ENCODE measurements at places on chromosomes 1 and 21.

DNA sequence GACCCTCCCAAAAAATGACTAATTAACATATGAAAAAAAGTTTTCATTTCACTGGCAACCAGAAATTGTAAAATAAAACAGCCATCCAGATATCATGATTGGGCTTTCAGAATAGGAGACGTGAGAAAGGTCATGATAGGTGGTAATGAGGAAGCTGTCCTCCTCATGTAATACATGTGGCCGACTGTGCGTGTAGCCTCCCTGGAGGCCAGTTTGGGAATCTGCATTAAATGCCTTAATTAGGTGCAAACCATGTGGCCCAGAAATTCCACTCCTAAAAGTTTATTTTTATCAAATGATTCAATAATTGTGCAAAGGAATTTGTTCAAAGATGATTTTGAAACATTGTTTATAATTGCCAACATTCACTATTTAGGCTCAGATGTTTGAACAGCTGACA lies 127.6 kb upstream of the C1orf105 start:
- H3K4me1 ChIP-seq = no peaks in the 10 kb centered on the region
- DNase-seq = no peak
- H3K36me3 ChIP-seq = no peaks in the 10 kb centered on the region
- no peaks in the 10 kb centered on the region for H3K27me3 ChIP-seq

- H3K4me1 ChIP-seq = no peaks in the 10 kb centered on the region
- H3K27me3 ChIP-seq = peaks cover 11% of the 10 kb centered on the region
- no peak overlapping the region for H3K4me3 ChIP-seq
- no peak for DNase-seq
Measured at GRCh38 chr1:4670265-4670664, 15.9 kb downstream of the AJAP1 start.

- H3K36me3 ChIP-seq = peaks cover 15% of the 10 kb centered on the region
- no peak for DNase-seq
- no peaks in the 10 kb centered on the region for H3K4me1 ChIP-seq
- H3K27ac ChIP-seq = no peak overlapping the region
- H3K4me3 ChIP-seq = no peak overlapping the region
Measured at GRCh38 chr1:85656948-85657347, 51.3 kb downstream of the ZNHIT6 start.

DNA sequence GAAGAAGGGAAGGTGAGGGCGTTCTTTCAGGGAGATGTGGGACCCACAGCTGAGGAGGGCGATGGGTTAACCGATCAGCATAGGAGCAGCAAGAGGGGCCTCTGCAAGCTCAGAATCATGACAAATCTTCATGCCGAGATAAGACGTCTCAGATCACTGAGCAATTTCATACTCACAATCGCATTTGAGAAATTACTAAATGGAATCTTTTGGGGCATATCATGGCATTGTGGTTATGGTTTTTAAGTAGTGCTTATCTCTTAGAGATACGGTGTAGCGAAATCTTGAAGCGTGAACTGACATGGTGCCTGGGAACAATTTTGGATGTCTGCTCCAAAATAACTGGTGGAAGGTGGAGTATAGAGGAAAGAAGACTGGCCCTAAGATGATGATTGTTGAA lies 6.2 kb downstream of the TNNT2 start:
- H3K27ac ChIP-seq = no peak overlapping the region
- H3K27me3 ChIP-seq = peaks cover 49% of the 10 kb centered on the region
- H3K36me3 ChIP-seq = no peaks in the 10 kb centered on the region
- peaks cover 14% of the 10 kb centered on the region for H3K4me1 ChIP-seq

- no peaks in the 10 kb centered on the region for H3K36me3 ChIP-seq
- no peak overlapping the region for H3K27ac ChIP-seq
- H3K27me3 ChIP-seq = no peaks in the 10 kb centered on the region
- no peak overlapping the region for H3K4me3 ChIP-seq
Measured at GRCh38 chr1:5997316-5997715, 5.1 kb upstream of the NPHP4 start.

GRCh38 chr1:214660900-214661299 lies 57.9 kb downstream of the CENPF start:
- H3K4me3 ChIP-seq = no peak overlapping the region
- DNase-seq = no peak
- H3K27me3 ChIP-seq = no peaks in the 10 kb centered on the region
- no peaks in the 10 kb centered on the region for H3K4me1 ChIP-seq

DNA sequence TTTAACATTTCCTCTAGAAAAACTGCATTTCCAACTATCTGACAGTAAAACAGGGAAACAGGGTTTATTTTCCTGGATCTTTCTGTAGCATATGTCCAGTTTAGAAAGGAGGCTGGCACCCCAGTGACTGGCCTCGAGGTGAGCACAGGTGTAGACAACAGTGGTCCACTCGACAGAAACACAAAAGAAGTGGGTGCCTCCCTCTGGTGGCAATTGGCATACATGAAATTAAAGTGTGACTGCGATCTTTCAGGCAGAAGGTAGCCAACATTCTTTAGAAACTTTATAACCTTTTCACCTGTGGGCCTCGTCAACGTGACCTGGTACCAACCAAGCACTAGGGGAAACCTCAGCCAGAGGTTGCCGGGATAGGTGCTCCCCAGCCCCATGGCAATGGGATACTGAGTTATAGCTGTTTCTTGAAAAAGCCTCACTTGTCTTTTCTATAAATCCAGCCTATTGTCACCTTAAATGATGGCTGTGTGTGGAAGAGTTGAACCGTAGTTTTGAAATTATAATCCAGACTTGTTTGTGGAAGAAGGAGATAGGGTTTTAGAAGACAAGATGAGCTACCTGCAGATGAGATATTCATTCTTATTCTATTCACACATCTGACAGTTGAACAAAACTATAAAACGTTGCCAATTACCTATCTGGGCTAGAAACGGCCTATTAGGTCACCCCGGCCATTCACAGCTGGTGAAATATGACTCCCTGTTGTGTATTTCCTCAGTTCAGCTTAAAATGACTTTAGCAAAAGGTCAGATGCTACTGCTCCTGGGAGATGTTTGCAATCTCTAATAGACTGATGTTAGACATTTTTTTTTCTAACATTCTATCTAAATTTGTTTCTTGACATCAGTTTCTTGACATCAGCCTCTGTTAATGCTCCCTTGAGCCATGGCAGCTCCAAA lies 44.3 kb downstream of the PCP4 start:
- no peak for DNase-seq
- no peaks in the 10 kb centered on the region for H3K27me3 ChIP-seq
- no peak overlapping the region for H3K27ac ChIP-seq

DNA sequence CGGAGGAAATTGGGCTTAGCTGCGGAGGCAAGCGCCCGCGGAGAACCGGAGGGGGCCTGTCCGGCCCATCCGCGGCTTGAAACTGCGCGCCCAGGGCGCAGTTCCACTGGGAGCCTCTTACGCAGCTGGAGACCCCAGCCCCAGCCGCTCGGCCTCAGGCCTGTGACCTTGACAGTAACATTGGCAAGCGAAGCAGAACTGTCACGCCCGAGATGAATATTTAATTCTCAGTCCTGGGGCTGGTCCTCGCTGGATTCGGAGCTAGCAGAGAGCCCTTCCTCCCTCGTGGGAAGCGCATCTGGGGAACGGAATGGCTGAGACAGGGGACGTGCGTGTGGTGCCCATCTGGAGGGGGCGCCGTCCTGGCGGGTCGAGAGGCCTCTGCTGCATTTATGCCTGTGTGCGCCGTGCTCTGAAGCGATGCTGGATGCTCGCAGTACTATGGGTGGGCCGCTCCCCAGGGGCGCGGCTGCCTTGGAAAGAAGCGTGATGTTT lies 928 bp downstream of the SLC6A17 start:
- DNase-seq = no peak
- no peaks in the 10 kb centered on the region for H3K36me3 ChIP-seq
- H3K4me3 ChIP-seq = peak overlapping the region; percentile 39
- H3K4me1 ChIP-seq = peaks cover 18% of the 10 kb centered on the region
- no peak overlapping the region for H3K27ac ChIP-seq

DNA sequence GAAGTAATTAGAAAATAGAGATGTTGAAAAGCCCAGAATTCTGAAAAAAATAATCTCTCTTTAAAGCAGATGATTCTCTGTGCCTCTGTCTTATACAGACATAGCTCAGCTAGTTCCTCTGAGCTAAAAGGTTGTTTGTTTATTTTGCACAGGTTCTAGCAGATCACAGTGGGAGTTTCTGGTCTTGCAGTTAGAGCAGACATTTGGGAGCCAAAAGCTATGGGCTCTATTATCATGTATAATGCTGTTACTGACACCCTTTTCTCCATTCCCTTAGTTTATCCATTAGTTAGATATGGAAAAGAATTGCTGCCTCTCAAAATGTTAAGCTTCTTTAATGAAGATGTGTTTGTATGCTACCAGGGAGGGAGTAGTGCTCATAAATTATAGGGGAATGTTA lies 20.5 kb upstream of the CD55 start:
- no peaks in the 10 kb centered on the region for H3K36me3 ChIP-seq
- H3K4me3 ChIP-seq = no peak overlapping the region
- no peak overlapping the region for H3K27ac ChIP-seq
- no peak for DNase-seq

DNA sequence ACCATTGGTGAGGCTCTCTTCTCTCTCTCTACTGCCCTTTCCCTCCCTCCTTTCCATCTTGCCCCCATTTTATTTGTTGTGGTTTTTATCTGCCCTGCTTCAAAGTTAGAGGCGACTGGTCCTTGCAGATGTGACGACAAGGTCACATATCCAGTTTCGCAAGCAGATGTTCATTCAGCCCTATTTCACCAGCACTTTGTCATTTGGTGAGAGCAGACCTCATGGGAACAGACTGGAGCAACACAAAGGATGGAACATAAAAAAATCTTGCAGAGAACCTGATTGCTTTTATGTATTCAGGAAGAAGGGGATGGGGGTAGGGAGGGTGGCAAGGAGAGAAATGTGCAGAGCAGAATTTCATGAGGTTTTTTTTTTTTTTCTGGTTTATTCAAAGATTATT lies 84.3 kb downstream of the ELAVL4 start:
- H3K27me3 ChIP-seq = peaks cover 10% of the 10 kb centered on the region
- H3K27ac ChIP-seq = no peak overlapping the region
- no peak overlapping the region for H3K4me3 ChIP-seq
- no peak for DNase-seq
- no peaks in the 10 kb centered on the region for H3K36me3 ChIP-seq

DNA sequence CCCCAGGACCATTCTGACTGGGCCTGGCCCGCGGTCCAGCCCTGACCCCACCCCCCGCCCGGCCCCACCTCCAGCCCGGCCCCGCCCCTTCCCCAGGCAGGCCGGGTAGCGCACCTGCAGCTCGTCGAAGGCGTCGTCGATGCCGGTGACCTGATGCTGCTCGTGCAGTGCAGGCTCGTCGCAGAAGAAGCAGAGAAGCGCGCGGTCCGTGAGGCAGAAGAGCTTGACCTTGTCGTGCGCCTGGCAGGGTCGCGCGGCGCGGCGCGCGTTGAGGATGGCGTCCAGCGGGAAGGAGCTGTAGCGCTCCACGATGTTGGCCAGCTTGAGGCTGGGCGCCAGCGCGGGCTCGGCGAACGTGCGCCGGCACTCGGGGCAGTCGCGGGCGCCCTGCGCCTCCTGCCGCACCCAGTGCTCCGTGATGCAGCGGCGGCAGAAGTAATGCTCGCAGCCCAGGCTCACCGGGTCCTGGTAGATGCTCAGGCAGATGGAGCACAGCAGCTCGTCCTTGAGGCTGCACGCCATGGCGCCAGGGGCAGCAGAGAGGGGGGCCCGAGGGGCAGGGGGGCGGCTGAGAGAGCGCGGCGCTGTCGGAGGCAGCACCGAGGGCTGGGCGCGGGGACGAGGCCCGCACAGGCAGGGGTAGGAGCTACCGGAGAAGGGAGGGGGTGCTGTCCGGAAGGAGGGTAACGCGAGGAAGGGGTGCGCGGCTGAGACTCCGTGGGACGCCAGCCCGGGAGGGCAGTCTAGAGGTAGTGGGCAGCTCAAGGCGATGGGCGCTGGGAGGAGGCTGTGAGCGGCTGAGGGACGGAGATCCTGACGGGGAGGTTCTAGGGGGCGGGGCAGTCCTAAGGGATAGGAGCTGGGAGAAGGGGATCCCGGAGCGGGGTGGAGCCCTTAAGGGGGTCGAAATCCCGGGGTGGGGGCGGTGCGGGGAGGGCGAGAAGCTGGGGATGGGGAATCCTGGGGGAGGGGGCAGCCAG lies 642 bp downstream of the TRIM62 start:
- DNase-seq = peak; percentile 77
- peak overlapping the region; percentile 72 for H3K4me3 ChIP-seq
- H3K27me3 ChIP-seq = no peaks in the 10 kb centered on the region
- H3K27ac ChIP-seq = peak overlapping the region; percentile 79

- peaks cover 63% of the 10 kb centered on the region for H3K4me1 ChIP-seq
- DNase-seq = no peak
- no peak overlapping the region for H3K4me3 ChIP-seq
- H3K27ac ChIP-seq = no peak overlapping the region
Measured at GRCh38 chr1:27416387-27417111, 24.1 kb downstream of the GPR3 start.

All from suprapubic skin (tissue), 4 donors.